ENCODE measurements at places on chromosomes 2 and 18. TPM values are rescaled to one million over a fixed set of nuclear protein-coding genes. Genes with fewer than 3 reads are reported as not detected.

The SP140 gene
- polyA plus RNA-seq, result 73.5 TPM

The CD207 gene
- not detected for polyA plus RNA-seq

The SLC14A1 gene
- not detected for polyA plus RNA-seq

The UGT1A6 gene
- polyA plus RNA-seq, result not detected

The LBX2 gene
- polyA plus RNA-seq, result not detected

The MYOM1 gene
- 0.85 TPM for polyA plus RNA-seq

DNA sequence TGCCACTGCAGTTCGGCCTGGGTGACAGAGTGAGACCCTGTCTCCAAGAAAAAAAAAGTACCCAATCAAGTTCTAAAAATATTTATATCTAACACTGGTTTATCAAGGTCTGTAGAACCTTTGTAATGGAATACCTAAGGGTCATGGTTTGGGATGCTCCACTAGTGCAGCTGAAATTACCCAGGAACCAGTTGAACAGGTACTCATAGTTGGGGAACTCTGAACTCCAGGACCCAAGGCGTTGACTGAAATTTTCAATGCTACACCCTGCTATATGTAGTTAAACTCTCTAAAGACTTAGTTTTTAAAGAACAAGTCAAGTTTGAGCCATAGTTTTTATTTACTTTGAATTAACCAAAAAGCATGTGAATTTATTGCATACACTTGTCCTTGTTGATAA is 55.1 kb downstream of the FAM117B start:
- H3K36me3 ChIP-seq, result no peaks in the 10 kb centered on the region
- H3K27me3 ChIP-seq, result no peaks in the 10 kb centered on the region
- peaks cover 74% of the 10 kb centered on the region for H3K4me1 ChIP-seq
- no peak for DNase-seq

DNA sequence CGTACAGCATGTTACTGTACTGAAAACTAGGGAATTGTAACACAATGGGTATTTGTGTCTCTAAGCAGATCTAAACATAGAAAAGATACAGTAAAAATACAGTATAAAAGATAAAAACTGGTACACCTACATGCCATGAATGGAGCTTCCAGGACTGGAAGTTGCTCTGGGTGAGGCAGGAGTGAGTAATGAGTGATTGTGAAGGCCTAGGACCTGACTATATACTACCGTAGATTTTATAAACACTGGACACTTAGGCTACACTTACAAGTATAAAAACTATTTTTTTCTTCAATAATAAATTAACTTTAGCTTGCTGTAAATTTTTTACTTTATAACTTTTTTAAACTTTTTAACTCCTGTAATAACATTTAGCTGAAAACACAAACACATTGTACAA is 324.4 kb upstream of the TNP1 start:
- no peaks in the 10 kb centered on the region for H3K36me3 ChIP-seq
- DNase-seq, result no peak
- H3K27ac ChIP-seq, result no peak overlapping the region
- no peaks in the 10 kb centered on the region for H3K4me1 ChIP-seq
- peaks cover 32% of the 10 kb centered on the region for H3K27me3 ChIP-seq
- H3K4me3 ChIP-seq, result no peak overlapping the region

GRCh38 chr2:86775338-86775737 is 15.4 kb downstream of the CD8A start:
- no peak overlapping the region for H3K4me3 ChIP-seq
- peaks cover 8% of the 10 kb centered on the region for H3K36me3 ChIP-seq
- H3K27me3 ChIP-seq, result no peaks in the 10 kb centered on the region
- H3K4me1 ChIP-seq, result no peaks in the 10 kb centered on the region
- no peak overlapping the region for H3K27ac ChIP-seq

- H3K4me3 ChIP-seq, result no peak overlapping the region
- no peaks in the 10 kb centered on the region for H3K27me3 ChIP-seq
- no peak for DNase-seq
- H3K36me3 ChIP-seq, result peaks cover 12% of the 10 kb centered on the region
- no peaks in the 10 kb centered on the region for H3K4me1 ChIP-seq
Measured at GRCh38 chr2:168008646-168009195, 238.7 kb downstream of the STK39 start.

DNA sequence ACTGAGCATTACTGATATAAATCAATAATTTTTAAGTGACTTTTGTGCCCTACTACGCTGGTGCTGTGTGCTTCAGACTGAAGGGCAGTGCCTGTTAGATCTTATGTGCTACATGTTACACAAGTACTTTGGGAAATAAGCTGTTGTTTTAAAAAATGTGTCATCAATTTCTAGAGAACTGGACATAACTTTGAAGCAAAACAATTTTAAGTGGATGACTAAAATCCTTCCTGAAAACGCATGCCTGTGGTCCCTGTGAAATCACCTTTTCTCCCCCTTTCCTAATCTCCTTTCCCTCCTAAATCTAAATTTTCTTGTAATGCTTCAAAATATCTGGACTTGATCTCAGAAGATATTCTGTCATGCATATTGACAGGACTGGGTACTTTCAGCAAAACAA is 7.1 kb upstream of the IL1RL1 start:
- H3K27me3 ChIP-seq, result peaks cover 44% of the 10 kb centered on the region
- no peak for DNase-seq
- H3K27ac ChIP-seq, result no peak overlapping the region
- no peak overlapping the region for H3K4me3 ChIP-seq
- H3K4me1 ChIP-seq, result peaks cover 7% of the 10 kb centered on the region

DNA sequence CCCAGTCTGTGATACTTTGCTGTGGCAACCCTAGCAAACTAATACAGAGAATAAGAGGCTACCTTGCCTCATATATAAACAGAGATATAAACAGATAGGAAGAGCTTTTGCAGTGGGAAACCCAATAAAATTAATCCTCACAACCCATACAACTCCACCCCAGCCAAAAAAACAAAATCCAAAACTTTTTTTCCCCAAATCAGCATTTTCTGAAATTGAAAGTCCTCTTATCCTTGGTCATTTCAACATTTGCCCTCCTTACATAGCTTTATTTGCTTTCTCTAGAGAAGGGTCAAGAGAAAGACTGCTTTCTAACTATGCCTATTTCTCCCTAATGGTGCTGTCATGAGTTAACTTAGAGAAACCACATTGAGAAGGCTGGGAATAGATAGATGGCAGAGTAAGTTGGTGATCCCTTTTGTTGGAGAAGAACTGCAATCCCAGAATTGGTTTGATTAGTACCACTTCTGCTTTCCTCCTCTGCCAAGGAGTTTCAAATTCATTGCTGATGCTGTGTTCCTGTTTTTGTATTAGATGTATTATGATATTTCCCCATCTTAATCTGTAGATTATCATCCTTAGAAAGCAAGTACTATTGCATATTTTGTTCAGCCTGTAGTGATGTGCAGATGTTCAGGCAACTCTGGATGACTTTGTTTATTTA is 76.5 kb upstream of the B3GNT2 start:
- no peak overlapping the region for H3K4me3 ChIP-seq
- H3K36me3 ChIP-seq, result no peaks in the 10 kb centered on the region
- no peaks in the 10 kb centered on the region for H3K27me3 ChIP-seq
- DNase-seq, result no peak
- H3K27ac ChIP-seq, result no peak overlapping the region
- H3K4me1 ChIP-seq, result peaks cover 34% of the 10 kb centered on the region

GRCh38 chr18:76005632-76006208 is 489.3 kb downstream of the ZNF516 start:
- no peaks in the 10 kb centered on the region for H3K4me1 ChIP-seq
- H3K4me3 ChIP-seq, result no peak overlapping the region
- H3K27me3 ChIP-seq, result no peaks in the 10 kb centered on the region
- no peaks in the 10 kb centered on the region for H3K36me3 ChIP-seq
- no peak for DNase-seq

DNA sequence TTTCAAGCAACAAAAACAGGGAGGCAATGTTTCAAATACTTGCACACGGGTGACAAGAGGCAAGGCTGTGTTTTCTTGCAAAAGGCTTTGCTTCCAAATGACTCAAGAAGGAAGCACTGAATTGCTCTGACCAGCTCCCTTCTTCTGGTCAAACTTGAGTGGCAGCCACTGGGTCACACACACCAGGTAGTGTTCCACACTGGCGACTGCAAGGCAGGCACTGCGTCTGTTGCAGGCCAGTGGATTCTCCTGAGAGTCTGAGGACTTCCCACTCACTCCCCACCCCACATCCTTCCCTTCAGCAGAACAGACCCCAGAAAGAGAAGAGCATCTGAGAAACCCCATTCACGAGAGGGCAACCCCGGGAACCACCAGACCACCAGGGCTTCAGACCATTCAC is 19.8 kb downstream of the PARD6G start:
- no peak overlapping the region for H3K4me3 ChIP-seq
- H3K27ac ChIP-seq, result no peak overlapping the region
- H3K4me1 ChIP-seq, result no peaks in the 10 kb centered on the region
- no peak for DNase-seq

DNA sequence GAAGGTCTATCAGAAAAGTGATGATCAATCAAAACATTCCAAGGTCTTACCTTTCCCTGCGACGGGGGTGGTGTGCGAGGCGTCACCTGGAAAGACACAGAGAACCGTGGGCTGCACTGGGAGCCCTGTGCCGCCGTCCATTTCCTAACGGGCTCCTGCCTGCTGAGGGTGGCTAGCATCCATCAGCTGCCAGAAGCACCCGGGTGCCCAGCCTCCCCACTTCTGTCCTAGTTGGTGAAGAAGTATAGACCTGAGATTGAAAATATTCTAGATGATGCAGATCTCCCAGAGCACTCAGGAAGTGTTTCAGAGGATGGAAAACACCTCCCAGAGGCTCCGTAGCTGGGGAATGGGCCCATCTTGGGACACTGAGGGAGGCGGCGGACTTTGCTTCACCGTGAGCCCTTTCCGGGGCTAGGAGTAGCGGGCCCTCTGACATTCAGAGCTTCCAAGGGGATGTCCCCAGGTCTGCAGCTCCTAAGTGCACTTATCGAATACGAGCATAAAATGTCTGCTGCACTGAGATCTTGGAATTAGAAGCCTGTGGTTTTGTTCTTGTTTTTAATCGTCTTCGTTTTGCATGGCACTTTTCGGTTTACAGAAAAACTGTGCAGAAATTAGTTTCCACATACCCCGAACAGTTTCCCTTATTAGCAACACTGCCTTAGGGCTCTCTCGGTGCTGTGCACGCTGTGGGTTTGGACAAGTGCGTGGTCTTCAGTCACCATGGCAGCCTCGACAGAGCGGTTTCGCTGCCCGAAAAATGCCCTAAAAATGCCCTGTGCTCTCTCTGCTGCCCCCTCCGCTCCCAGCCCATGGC is 143.5 kb downstream of the MBP start:
- no peaks in the 10 kb centered on the region for H3K36me3 ChIP-seq
- peaks cover 7% of the 10 kb centered on the region for H3K27me3 ChIP-seq
- DNase-seq, result no peak

- H3K4me1 ChIP-seq, result no peaks in the 10 kb centered on the region
- no peaks in the 10 kb centered on the region for H3K36me3 ChIP-seq
- no peak overlapping the region for H3K27ac ChIP-seq
Measured at GRCh38 chr2:189913821-189914220, 129.6 kb downstream of the PMS1 start.

GRCh38 chr2:14418115-14418514 is 214.4 kb upstream of the LRATD1 start:
- H3K4me1 ChIP-seq, result no peaks in the 10 kb centered on the region
- H3K27ac ChIP-seq, result no peak overlapping the region
- no peaks in the 10 kb centered on the region for H3K27me3 ChIP-seq
- H3K36me3 ChIP-seq, result no peaks in the 10 kb centered on the region
- no peak overlapping the region for H3K4me3 ChIP-seq

DNA sequence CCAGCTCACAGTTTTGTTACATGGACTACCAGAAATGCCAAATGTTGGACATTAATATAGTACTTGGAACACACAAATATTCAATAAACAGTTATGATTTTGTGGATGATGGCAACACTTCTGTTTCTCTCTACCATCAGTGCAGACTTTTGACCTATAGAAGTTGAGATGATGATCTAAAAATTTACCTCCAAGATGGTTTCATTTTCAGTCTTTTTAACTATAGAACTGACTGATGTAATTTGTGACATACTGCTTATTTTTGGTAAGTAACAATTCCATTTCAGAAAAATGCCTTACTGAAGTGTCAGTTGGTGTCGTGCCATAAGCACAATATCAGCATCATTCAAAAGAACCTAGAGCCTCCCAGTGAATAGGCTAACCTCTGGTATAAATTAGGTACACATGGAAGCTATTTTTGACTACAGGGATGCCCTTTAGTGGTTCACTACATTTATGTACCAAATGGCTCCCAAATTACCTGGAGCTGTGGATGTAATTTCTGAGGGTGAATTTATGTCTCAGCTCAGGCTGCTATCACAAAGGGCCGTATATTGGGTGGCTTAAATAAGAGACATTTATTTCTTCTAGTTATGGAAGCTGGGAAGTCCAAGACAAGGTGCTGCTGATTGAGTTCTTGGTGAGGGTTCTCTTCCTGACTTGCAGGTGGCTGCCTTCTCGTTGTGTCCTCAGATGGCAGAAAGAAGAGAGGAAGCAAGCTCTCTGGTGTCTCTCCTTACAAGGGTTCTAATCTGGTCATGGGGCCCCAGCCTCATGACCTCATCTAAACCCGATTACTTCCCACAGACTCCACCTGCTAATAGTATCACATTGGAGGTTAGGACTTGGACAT is 66.5 kb downstream of the ALPK2 start:
- no peaks in the 10 kb centered on the region for H3K27me3 ChIP-seq
- peaks cover 29% of the 10 kb centered on the region for H3K4me1 ChIP-seq
- no peak for DNase-seq
- H3K36me3 ChIP-seq, result no peaks in the 10 kb centered on the region
- H3K4me3 ChIP-seq, result no peak overlapping the region
- peak overlapping the region; percentile 63 for H3K27ac ChIP-seq

DNA sequence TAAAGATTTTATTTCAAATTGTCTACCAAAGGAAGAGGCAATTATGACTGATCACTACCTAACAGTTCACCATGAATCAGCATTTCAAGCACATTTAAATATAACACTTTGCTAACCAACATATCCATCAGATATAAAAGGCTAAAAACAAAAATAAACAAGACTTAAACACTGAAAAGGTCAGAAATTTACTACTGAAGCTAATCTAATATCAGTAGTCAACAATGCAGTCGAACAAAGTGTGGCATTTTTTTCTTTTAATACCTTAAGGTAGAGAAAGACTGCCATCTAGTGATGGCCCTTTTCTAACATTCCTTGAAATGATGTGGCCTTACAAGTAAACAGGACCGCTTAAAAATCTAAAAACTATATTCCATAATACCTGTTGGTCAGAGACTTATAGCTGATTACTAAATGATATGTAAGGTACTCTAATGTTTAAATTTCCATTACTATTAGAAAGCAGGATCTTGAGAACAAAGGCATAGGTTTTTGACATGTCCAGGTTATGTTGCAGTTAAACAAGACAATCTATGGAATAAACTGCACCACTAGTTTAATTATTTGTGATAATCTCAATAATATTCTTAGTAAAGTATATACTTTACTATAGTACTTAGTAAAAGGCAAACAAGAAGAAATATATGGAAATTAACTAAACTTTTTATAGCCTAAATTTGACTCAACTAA is 80.0 kb downstream of the EXOC6B start:
- DNase-seq, result peak; percentile 1
- H3K27ac ChIP-seq, result no peak overlapping the region
- no peak overlapping the region for H3K4me3 ChIP-seq
- H3K27me3 ChIP-seq, result no peaks in the 10 kb centered on the region
- H3K4me1 ChIP-seq, result no peaks in the 10 kb centered on the region

- no peak for DNase-seq
- H3K36me3 ChIP-seq, result peaks cover 15% of the 10 kb centered on the region
- H3K4me1 ChIP-seq, result peaks cover 74% of the 10 kb centered on the region
- H3K27ac ChIP-seq, result peak overlapping the region; percentile 29
Measured at GRCh38 chr2:54577035-54577434, 120.9 kb downstream of the SPTBN1 start.

Measured in naive B cell (primary cell).